ENCODE measurements at places on chromosomes 13 and 19.

- DNase-seq = no peak
These were observed 374.6 kb upstream of the ARGLU1 start for GRCh38 chr13:106942563-106942962.

DNA sequence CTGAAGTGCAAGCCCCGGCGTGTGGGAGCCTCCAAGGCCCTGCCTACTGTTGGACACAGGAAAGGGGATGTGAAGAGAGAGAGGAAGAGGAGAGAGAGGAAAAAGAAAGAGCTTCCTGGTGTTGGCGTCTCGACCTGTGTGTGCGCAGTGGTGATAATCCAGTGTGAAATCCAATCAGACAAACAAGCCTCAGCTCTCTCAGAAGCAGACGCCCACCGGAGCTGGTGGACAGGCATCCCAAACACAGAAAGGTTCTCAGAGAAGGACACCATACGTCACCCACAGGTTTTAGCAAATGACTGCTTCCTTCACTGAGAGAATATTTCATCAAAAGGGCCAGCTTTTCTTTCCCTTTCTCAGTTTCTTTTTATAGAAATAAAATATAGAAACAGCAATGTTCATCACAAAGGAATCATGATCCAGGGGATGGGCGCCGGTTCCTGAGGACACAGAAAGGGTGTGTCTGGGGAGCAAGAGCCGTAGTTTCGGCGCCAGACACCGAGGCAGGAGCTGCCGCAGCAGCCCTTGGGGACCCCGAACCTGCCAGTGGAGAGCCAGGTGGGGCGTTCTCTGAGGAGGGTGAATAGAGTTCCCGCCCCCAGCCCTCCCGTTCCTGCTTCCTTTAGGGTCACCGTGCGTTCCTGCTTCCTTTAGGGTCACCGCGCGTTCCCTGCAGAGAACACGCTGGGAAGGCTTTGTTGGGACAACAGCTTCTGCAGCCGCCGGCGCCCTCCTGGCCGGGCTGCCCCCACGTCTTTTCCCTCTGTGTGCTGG is 145.8 kb upstream of the SOX1 start:
- DNase-seq = no peak

DNA sequence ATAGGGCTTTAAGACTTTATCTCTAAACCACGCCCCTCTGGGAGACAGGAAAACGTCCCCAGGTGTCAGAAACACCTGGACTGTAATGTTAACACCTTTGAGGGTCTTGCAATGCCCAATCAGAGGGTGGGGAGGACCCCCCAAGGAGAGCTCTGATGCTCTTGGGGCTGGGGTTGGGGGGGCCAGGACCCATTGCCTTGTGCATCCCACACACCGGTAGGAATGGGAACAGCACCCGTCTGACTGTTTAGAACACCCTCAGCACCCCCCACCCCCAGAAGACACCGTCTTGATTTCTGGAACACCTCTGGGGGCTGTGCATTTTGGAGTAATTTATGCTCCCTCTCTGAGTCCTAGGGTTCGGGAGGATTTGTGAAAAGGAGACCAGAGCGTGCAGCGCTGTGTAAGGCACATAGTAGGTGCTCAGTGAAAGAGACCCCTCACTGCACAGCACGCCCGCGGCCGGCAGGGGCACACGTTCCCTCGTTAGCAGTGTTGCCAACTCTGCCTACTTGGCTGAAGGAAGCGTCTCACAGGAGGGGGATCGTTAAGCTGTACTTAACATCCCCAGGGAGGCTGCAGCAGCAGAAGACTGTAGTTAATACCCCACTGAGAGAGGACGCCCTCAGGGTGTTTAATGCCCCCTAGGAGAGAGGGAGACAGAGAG is 2.8 kb upstream of the ERFL start:
- DNase-seq = no peak

GRCh38 chr13:105219651-105220050 is 1315.8 kb downstream of the EFNB2 start:
- peak; percentile 50 for DNase-seq

DNA sequence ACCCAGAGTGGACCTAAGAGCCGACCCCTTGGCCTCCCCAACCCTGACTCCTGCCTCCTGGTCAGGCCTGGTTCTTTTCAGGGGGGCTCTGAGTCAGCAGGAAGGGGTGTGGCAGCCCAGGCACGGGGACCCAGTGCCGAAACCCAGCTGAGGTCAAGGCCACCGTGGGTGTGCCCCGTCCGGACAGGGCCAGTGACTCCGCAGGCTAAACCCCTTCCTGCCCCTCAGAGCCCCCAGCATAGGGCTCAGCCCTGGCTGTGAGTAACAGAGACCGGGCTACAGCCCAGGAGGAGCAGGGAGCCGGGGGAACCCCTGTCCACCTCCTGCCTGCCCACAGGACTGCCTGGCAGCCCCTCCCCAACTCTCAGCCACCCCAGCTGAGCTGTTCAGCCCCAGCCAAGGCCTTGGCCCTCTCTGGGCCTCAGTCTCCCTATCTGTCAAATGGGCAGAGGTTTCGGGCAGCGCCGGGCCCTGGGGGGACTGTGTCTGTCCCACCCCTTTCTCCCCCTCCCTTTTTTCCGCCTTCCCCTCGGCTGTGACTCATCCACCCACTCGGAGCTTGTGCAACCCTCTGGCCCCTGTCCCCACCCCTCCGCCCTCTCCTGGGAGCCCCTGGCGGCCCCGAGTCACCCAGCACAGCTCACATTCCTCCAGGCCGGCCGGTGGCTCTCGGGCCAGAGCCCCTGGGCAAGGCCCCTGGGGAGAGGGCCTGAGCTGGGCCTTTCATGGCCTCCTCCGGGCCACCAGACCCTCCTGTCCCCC is 8.6 kb downstream of the ZBTB7A start:
- DNase-seq = peak; percentile 89

DNA sequence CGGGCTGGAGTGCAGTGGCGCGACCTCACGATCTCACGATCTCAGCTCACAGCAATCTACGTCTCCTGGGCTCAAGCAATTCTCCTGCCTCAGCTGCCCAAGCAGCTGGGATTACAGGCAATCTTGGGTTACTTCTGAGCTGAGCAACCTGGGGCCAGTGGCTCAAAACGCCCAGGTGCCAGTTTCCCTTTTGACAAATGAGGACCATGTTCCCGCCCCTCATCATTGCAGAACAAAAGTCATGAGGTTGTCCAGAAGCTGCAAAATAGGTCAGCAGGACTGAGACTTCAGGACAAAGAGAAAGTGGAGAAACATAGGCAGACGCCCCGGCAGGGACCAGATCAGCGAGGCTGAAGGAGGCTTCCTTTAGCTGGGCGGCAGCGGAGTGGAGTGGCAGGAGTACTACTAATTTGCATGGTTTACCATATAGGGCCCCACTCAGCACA is 3.3 kb upstream of the ADGRE5 start:
- DNase-seq = no peak

DNA sequence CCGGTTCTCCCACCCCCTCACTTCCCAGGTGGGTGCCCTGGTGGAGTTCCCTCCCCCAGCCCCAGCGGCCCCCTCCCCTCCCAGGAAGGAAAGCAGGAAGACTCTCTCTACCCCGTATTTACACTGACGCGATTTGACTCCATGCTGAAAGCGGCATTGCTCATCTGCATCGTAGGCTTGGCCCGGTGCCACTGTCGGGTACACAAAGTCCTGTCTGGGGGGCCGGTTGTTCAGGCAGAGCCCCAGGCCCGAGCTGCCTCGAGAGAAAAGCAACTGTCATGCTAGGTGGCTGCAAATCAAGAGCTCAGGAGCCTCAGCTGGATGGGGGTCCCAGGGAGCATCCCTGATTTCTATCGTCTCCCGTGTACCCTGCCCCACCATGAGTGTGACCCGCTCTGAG is 14.9 kb downstream of the ADAMTS10 start:
- no peak for DNase-seq

DNA sequence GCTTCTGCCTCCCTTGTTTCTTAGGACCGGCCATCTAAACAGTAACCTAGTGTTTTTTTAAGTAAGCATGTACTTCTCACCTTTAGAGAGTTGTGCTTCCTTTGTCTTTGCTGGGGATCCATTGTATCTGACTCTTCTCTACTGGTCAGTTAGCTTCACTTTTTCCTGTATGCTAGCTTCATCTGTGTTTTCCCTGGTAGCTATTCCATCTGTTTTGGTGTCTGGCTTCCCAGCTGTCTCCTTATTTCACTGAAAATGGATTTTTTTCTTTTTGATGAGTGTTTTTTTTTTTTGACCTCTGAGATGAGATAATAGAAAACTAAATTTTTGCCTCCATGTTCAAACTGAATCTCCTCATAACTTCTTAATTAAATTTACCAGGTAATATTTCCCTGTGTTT is 637.0 kb upstream of the SLC10A2 start:
- DNase-seq = no peak

- peak; percentile 87 for DNase-seq
These were observed 1.2 kb upstream of the LENG9 start for GRCh38 chr19:54464630-54465425.

DNA sequence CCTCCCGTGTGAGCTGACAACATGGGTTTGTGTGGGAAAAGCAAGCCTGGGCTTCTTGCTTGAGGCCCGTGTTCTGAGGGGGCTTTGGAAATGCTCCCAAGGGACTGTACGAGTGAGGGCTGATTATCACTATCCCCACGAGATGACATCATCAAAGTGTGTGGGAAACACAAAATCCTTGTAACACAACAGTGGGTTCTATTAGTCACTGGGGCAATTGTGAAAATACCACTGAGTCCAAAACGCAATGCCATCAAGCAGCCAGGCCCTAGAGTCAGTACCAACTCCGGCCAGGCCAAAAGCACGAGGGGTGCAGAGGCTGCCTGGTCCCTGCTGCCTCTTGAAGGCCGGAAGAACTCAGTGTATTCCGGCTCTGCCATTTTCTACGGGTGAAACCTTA is 29.6 kb downstream of the CAPS start:
- peak; percentile 72 for DNase-seq

GRCh38 chr13:80131204-80131603 is 209.7 kb downstream of the SPRY2 start:
- peak; percentile 71 for DNase-seq

DNA sequence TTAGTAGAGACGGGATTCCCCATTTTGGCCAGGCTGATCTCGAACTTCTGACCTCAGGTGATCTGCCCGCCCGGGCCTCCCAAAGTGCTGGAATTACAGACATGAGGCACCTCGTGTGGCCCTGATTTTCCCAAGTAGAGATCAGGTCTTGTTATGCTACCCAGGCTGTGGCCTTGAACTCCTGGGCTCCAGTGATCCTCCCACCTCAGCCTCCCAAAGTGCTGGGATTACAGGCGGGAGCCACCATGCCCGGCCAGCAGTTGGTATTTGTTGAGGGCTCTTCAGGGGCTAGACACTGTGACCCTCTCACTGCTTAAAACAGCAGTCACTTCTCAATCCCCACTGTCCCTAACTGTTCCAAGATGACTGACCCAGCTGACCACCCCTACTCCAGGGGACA is 8.5 kb upstream of the ELAVL3 start:
- DNase-seq = no peak

- DNase-seq = no peak
These were observed 46.0 kb downstream of the DNM2 start for GRCh38 chr19:10763828-10764339.

GRCh38 chr19:38917921-38918491 is 6.0 kb upstream of the CCER2 start:
- DNase-seq = peak; percentile 24

- DNase-seq = no peak
These were observed 1.4 kb upstream of the RASL11A start for GRCh38 chr13:27269114-27269665.

DNA sequence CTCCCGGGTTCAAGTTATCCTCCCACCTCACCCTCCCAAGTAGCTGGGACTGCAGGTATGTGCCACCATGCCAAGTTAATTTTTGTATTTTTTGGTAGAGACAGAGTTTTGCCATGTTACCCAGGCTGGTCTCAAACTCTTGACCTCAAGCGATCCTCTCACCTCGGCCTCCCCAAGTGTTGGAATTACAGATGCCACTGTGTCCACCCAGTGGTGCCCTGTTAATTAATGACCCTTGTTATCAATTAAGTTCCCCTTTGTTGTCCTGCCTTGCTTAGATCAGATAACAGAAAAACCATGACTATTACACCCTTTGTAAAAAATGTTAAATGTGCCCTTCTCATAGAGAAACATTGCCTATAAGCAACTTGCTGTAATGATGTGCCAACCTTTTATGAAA is 34.4 kb upstream of the IGFL1 start:
- DNase-seq = no peak

- DNase-seq = no peak
These were observed 25.4 kb downstream of the MIR17HG start for GRCh38 chr13:91372911-91373310.

- DNase-seq = peak; percentile 45
These were observed 904 bp upstream of the ALOX5AP start for GRCh38 chr13:30734439-30734838.

DNA sequence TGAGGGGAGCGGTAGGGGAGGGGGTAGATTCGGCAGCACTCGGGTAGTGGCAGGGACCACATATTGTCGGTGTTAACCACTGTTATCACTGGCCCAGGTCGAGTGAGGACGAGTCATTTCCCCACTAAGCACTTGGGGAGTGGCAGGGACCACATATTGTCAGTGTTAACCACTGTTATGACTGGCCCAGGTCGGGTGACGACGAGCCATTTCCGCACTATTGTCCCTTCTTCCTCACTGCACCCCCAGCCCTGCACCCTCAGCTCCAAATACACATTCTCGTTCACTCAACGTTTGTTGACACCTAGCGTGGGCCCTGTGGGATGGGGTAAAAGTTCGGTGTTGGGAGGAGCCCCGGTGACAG is 467 bp upstream of the CLN5 start:
- no peak for DNase-seq

GRCh38 chr19:23002690-23003422 is at the start of gene ZNF728:
Gene ZNF728, minus strand, starts transcription at chr19:23003176. Its CDS starts 146 bp downstream, at chr19:23003030.
- DNase-seq = peak; percentile 19

- no peak for DNase-seq
These were observed 9.2 kb downstream of the NTN5 start for GRCh38 chr19:48663667-48664066.

DNA sequence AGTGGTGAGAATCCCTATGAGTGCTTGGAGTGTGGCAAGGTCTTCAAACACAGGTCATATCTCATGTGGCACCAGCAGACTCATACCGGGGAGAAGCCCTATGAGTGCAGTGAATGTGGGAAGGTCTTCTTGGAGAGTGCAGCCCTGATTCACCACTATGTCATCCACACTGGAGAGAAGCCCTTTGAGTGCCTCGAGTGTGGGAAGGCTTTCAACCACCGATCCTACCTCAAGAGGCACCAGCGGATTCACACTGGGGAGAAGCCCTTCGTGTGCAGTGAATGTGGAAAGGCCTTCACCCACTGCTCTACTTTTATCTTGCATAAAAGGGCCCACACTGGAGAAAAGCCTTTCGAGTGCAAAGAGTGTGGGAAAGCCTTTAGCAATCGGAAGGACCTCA is 18.7 kb upstream of the AURKC start:
- DNase-seq = no peak

DNA sequence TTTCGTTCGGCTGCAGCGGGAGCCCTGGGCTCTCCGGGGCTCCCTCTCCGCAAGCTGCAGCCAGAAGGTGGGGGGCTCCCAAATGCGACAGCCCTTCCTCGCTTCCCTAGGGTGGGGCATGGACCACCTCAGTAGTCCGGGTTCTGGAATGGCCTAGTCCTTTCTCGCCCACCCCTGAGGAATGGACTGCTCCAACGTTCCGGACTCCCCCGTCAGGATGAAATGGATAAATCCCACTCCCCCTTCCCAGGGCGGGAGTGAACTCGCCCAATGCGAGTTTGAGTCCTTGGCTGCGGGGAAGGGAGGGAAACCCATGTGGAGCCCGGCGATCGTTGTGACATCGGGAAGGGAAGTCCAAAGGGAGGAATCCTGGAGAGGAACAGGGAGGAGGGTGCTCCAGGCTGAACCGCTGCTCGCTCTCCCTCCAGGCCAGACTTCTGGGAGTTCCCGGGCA is 5.5 kb downstream of the HRC start:
- peak; percentile 78 for DNase-seq

GRCh38 chr13:77545626-77546412 is 10.3 kb downstream of the SCEL start:
- DNase-seq = no peak

- peak; percentile 91 for DNase-seq
These were observed 869.5 kb upstream of the PCDH9 start for GRCh38 chr13:68099631-68100030.

Measured in iris pigment epithelial cell (primary cell).